ENCODE measurements at places on chromosomes 2 and 18.

DNA sequence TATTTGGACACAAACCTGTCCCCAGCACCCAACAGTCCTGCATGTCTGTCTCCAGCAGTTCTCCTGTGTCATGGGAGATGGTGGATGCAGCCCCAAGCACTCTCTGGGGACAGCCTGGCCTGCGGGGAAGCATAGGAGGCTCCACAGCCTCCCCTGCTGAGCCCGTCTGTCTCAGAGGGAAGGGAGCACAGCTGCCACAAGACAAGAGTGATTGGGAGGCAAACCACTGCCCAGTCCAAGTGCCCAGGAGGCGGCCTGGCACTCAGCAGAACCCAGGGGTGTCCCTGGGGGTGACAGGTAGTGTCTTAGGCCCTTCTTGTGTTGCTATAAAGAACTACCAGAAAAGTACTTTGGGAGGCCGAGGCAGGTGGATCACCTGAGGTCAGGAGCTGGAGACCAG, 211.2 kb upstream of the MYT1L start:
- no peak for DNase-seq

DNA sequence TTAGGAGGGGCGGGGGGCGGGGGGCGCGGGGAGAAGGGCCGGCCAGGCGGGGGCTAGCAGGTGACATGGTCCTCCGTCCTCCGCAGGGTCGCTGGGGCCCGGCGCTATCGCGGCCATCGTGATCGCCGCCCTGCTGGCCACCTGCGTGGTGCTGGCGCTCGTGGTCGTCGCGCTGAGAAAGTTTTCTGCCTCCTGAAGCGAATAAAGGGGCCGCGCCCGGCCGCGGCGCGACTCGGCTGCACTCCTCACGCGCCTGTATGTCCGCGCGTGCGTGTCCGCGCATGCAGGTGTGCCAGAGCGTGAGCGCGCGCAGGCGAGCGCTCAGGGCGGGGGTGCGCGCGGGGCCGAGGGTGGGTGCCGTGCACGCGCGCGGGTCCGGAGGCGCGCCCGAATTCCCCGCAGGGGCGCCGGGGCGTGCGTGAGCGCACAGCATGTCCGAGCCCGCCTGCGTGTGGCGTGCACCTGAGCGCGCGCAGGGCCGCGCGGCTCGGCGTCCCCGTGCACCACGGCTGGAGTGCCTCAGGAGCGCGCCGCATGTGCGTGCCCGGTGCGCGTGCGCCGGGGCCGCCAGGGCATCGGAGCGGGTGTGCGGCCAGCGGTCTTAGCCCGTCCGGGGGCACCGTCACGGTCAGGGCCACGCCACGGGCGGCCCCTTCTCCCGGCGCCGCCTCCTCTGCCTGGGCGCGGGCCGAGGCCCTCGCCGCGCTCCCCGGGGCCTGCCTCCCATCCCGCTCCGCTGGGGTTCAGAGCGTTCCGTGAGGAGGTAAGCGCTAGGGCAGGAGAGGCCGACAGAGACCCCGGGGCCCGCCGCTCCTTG, 6.3 kb downstream of the SNORC start:
- DNase-seq: peak; percentile 39

- DNase-seq: no peak
Measured at GRCh38 chr18:23512641-23513040, 9.3 kb downstream of the RMC1 start.

DNA sequence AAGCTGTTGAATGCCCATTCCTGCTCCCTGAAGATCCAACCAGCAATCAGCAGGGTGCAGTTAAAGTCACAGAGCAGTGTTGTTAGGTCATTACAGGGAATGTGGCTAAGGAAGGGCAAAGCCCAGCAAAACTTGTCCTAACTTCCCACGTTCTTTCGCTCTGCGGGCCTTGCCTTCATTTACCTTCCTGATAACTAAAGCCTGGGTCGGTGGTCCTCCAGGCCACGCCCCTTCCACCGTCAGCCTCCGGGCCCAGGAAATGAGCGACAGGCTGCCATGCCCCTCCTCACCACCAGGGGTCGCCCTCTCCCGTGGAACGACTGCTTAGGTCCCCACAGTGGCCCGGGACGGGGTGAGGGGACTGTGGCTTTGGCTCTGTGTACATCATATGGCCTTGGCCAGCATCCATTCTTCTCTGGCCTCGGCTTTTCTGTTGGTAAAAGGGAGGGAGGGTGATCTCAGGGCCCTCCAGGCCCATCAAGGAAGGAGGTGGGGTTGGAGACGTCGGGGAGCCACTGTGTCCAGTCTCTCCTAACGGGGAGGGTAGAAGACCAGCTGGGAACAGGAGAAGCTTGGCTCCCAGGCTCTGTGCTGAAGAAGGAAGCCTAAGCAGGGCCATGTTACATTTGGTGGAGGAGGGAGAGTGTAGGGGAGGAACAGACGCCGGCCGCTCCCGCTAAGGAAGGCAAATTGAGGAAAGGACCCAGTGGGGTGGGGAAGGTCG, 2.2 kb downstream of the SH2D6 start:
- DNase-seq: peak; percentile 79

DNA sequence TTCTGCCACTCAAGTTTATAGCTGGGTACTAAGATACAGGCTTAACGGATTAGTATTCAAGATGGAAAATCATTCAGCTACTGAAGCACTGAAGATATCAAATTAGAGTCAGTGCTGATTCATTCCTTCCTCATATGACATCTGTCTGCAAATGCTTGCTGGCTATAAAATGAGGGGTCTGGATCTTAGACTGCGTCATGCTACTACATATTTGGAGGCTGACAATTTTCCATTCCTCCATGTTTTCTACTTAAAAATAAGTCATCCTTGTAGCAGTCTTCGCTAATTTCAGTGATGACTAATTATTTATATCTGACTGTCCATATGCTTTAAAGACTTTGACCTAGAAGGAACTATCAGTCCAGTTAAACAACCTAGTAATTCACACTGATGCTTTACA, 233.4 kb downstream of the RIT2 start:
- no peak for DNase-seq

DNA sequence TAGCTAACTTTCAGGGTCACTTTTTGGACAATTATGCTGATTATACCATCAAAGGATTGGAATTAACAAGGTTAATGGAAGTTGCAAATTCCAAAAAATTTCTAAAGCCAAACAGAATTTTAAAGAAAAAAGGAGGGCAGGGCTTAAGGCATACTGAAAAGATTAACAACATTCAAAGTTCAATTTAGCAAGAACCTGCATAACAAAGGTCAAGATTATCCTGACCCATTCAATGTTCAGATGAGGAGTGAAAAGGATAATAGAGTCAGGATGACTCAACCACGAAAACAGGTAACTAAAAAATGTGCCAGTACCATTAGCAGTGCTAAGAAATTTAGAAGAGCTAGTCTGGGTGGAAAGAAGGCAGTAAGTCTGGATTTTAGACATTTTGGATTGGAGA, 139.8 kb upstream of the HNMT start:
- DNase-seq: no peak

GRCh38 chr2:88059979-88060906, 4.7 kb upstream of the KRCC1 start:
- DNase-seq: no peak

DNA sequence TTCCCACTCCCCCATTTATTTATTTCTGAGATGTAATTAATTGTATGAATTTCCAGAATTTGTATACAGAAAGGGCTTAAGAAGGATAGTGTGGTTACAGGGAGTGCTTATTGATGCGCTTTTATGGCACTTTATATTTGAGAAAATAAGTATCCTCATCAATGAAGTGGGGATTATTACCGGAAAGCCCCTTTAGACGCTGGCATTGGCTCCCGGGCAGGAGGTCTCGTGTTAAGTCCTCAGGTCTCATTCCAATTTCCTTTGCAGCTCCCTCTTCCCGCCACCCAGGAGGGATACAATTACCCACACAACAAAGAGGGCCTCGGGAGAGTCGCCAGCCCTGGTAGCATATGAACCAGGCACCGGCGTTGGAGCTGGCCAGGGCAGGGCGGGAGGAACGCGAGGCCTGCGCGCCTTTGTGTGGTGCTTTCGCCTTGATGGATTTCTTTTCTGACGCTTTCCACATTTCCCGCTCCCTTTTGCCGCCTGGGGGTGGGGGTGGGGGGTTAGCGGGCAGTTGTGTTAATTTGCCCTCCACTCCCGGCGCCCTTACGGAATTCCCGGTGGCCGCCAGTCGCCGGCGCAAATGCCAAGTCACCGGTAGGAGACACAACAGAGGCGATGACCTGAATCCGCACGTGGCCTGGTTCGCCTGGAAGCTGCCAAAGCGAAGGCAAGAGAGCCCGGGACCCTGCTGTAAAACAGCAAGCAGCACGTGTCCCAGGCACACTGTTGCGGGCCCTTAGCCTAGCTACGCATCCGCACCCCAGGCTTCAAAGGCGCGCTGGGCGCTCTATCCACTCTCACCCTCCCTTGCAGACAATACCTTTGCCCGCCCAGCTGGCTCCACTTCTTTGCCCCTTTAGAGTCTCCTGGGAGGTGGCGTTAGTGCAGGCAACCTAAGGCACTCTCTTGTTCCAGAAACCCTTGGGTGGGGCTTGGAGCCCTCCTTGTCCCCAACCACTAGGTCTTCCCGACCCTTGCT, 3.3 kb downstream of the GAD1 start:
- no peak for DNase-seq

- no peak for DNase-seq
Measured at GRCh38 chr2:174158003-174158402, 90.3 kb downstream of the OLA1 start.

- no peak for DNase-seq
Measured at GRCh38 chr2:232260075-232260474, 118.5 kb upstream of the ALPP start.

GRCh38 chr2:23404426-23404825, 19.4 kb downstream of the KLHL29 start:
- DNase-seq: peak; percentile 59

- no peak for DNase-seq
Measured at GRCh38 chr18:12540751-12541150, 117.2 kb downstream of the SPIRE1 start.

DNA sequence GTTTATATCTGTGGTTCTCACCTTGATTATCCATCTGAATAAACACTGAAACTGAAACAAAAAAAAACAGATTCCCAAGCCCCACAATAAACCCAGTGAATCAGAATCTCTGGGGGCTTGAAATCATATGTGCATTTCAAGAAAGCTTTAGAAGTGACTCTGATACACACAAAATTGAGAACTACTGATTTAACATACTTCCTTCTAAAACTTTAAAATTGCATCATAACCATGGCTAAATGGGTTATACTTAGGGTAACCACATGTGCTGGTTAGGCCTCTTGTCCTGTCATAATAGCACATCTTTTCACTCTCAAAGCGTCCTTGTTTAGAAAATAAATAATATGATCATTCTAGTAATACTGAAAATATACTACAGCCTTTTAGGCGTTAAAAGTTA, 100.9 kb downstream of the ATAD2B start:
- DNase-seq: no peak

DNA sequence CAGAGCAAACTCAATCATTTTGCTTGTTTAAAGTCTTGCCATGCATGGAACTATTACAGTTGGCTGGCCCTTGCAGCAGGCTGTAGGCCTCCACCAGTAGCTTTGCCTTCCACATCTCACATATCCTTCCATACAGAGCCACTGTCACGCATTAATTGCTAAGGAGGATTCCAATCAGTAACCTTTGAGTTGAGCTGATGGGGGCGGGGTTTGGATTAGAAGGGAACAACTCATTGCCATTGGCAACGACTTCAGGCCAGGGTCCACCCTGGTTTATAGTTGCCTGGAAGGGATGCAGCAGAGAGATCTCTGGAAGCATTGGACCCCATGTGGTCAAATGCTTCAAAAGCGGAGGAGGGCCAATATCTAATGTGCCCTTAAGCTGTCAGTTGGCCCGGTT, 63.3 kb upstream of the TTC39C start:
- DNase-seq: no peak

DNA sequence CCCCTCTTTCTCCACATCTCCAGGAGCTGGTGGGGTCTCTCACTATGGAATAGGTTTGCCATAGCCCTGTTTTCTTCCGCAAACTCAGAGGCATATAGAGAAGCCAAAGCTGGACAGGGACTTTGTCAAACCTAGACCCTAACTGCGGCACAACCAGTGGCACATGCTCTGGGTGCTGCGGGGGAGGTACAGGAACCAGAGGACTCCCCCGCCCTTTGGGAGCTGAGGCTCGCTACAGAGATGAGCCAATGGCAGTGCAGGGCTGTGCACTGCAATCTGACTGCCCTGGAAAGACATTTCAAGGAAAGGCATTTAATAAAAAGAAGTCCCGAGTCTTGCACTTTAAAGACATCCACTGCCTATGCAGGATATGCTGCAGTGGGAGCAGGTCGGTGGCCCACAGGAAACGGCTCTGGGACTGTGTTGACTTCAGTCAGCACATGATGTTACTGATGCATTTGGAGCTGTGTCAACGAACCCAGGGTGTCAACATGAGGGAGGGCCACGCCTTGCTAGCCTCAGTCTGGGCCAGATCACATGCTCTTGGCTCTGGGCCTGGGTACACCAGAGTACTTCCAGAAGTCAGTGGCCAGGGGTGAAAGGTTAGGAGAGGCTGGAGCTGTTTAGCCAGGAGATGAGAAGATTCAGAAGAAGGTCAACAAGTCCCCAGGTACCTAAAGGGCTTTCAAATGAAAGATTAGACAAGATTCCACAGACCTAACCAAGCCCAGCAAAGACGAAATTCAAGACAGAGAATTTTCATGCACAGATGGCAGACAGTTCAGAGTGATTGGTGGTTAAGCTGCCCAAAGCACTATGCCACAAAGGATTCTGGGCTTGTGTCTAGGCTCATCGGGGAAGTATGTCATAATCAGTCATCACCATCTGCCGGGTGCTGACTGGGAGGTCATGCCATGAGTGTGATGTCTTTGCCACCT, 8.2 kb downstream of the SLC35F6 start:
- DNase-seq: peak; percentile 95

GRCh38 chr2:25178976-25179375, 10.6 kb upstream of the POMC start:
- no peak for DNase-seq

DNA sequence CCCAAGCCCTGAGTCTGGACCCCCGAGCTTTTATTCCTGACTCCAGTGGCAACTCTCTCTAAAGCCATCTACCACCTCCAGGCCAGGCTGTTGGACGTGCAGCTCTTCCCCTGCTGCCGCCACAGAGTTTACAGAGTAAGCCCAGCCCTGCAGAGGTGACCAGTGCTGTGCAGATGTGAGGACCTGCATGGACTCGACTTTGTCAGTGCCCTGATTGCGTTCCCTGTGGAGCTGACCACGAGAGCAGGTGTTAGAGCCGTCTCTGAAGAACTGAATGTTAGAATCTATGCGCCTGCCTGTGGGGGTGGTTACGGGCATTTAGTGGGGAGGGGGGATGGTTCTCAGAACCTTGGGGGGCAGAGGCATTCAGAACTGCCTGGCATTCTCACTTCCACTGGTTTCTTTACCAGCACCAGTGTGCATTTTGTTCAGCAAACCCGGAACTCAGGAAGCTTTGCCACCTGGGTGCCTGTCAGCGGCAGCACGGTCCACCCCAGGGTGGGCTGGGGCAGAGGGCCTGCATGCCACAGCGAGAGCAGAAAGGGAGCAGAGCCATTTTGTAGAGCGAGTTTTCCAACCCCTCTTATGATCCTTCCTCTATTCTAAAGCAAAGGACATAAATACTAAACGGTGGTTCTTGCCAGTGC, 137.9 kb downstream of the KLHL29 start:
- DNase-seq: no peak

DNA sequence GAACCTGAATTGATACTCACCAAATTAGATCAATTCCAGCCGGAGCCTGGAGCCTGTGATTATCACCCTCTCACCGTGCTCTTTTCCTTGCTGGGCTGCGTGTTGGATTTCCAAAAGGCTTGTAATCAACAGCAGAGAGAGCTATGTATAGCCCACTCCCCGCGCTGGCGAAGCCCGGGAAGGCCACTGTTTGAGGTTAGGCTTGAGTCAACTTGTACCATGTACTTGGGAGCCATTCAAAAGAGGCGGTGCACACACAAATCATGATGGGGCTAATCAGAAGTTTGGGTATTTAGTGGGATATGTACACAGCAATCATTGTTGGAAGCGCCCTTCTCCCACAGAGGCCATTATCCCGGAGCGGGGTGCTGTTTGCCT, 151.6 kb downstream of the GLI2 start:
- peak; percentile 17 for DNase-seq
